ENCODE measurements at places on chromosomes 3 and 15.
A peak's percentile ranks its signal among the peaks of the same experiment; 100 is the strongest.

- DNase-seq = no peak
Measured at GRCh38 chr3:27293939-27294338, 75.2 kb downstream of the NEK10 start.

- DNase-seq = no peak
Measured at GRCh38 chr3:197575362-197575761, 19.6 kb upstream of the BDH1 start.

GRCh38 chr15:33068511-33068990 lies 126.0 kb downstream of the FMN1 start:
- no peak for DNase-seq

DNA sequence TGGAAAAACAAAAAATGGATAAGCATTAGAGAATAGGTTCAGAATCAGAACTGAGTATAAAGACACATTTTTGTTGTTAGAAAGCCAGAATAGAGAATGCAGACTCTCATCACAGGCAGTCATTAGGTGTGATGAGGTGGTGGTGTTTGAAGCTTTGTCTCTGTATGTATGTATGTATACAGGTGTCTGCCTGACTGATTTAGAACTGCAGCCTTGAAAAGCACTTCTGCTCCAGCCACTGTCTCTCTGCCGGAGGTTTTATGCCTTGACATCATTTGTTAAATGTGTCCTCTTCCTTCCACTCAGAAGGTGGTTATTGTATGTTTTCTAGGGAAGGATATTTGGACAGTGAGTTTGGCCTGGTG lies 80.7 kb upstream of the ZBED2 start:
- no peak for DNase-seq

- no peak for DNase-seq
Measured at GRCh38 chr3:64916937-64917336, 229.1 kb upstream of the ADAMTS9 start.

GRCh38 chr3:69214241-69214640 lies 91.8 kb upstream of the LMOD3 start:
- no peak for DNase-seq

DNA sequence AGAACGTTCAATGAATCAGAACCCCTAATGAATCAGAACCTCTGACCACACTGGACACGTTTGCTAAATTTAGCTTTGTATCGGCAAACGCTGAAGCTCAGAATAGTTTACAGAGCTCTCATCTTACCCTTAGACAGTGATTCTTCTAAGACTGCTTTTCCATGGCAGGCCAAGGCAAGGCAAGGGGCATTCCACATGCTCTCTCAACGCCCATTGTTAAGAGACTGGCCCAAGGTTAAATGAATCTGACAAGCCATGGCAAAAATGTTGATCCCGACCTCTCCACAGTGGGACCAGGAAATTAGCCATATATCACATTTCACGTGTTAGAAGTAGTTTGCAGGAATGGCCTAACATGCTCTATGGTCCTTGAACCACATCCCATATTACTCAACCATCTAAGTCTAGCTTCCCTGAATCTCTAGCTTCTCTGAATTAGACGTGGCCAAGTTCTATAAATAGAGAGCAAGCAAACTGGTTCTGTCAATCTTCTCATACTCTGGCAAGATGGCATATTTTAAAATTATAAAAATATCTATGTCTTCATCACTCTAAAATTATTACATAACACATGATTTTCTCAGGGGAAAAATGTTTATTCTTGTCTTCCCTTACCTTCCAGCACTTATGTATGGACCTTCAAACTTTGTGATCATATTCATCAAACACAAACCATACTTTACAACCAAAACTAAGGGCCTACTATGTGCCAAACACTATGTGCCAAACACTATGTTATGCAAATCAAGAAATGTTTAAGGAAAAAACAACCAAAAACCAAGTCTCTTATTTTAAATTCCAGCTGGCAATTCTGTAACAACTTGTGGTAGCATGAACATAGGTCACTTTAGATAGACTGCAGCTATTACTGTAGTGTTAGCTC lies 54.3 kb downstream of the AAGAB start:
- DNase-seq = peak; percentile 3

DNA sequence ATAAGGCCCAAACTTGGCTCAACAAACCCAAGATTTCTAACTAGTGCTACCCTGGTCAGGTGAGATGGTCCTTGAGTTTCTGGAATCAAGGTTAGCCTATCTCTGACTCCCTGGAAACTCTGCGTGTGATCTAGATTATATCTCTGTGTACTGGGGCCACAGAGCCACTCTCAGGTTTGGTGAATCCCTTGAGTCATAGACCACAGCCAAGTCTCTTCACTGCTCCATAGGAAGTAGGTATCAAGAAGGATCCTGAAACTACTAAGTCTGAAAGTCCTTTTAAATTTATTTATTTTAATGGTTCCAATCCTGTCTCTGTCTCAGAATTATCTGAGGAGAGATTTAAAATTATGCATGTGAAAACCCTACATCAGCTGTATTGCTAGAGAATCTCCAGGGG lies 99.1 kb downstream of the TUSC7 start:
- DNase-seq = no peak

DNA sequence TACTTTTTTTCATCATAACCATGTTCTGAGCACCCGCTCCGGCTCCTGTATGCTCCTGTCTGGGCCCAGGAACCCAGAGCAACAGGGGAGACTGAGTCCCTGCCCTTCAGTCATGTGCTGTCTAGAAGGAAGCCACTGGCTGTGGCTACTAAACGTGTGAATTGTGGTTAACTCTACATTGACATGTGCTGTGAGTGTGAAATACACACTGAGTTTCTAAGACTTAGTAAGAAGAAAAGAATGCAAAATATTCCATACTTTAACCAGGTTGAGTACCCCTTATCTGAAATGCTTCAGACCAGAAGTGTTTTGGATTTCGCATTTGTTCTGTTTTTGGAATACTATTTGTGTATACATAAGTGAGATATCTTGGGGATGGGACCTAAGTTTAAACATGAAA lies 42.8 kb upstream of the CGNL1 start:
- DNase-seq = no peak

All from Kasumi-1 (cell line).